Upper lobe of right lung (tissue), 1 donor: ENCODE measurements at places on chromosomes 16 and 17.

DNA sequence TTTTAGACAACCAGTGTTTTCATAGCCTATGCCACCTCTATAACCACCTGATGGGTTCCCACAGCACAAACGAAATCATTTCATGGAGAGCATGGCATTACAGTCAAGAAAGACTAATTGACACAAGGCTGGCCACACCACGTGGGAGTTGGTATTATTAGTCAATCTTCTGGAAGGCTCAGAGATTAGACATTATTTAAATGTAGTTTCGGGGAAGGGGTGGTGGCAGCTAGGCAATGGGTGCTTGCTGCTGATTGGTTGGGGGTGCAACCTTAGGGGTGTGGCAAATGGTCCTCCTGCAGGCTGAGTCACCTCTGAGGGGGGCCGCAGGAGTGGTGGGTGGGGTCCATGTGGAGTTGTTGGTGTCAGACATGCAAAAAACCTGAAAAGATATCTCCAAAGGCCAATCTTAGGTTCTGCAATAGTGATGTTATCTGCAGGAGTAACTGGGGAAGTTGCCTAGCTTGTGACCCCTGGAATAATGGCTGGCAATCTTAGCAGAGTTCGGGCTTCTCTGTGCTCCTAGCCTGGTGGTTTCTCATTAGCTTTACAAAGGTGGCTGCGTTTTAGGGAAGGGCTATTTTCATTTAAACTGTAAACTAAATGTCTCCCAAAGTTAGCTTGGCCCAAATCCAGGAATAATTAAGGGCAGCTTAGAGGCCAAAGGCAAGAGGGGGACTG lies 4.6 kb downstream of the TEN1 start:
- peak; percentile 72 for DNase-seq

DNA sequence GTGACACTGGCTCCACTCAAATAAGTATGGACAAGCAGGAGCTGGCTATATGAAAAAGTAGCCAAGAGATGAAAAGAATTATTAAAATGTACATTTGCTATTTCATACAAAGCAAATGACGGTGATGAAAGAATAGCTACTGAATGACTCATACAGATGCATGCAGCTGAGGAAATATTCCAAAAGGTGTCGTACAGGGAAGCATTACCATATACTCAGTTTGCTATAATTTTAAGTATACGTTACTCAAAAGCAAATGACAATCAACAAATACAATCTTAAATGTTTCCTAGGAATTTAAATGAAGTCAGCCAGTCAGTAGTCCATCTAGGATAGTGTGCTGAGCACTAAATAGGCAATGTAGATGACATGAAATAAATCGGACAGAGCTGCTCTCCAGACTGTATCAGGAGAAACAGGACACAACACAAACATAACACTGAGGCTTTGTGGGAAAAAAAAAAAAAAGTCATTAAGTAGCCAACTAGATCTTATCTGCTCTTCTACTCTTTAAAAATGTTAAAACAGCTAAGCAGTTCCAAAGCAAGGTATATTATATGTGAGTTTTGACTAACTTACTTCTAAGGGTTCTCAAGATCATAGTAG lies 65.0 kb downstream of the NCOR1 start:
- no peak for DNase-seq

GRCh38 chr17:42562388-42563142 lies 617 bp downstream of the COASY start:
- DNase-seq: peak; percentile 65

DNA sequence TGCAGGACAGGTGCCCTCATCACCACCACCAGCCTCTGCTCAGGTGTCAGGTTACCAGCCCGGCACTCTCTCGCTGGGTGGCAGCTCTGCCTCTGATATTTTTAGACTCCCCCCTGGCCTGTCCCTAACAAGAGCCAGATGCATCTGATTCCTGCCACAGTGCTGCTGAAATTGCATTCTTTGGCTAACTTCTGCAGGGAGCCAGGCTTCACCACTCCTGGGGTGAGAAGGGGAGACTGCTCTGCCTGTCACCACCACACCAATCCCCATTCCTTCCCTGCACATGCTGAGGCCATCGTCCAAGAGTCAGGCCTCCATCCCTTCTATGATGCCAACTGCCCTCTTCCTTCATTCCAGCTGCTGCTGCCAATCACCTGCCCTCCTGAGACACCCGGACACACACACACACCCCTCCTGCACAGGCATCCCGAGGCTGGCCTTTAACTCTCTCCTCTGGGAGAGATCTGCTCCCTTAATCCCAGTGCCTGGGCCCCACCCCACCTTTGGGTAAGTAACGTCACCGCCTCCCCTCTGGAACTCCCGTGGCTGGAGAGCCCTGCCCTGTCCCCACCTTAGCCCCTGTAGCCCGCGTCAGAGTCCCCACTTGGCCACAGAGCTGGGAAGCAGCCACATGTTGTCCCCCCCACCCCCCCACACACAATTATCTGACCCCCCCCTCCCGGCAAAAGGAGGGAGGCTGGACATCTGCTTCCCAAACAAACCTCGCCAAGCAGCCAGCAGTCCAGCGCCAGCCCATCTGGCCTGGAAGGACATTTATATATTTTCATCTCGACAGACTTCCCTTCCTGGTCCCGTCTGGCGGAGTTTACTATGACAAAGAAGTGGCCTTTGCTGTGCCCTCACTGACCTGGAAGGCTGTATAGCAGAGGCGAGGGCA lies 2.8 kb downstream of the EMP2 start:
- DNase-seq: peak; percentile 69

- DNase-seq: no peak
Measured at GRCh38 chr17:21463779-21464407, 87.7 kb downstream of the KCNJ12 start.

DNA sequence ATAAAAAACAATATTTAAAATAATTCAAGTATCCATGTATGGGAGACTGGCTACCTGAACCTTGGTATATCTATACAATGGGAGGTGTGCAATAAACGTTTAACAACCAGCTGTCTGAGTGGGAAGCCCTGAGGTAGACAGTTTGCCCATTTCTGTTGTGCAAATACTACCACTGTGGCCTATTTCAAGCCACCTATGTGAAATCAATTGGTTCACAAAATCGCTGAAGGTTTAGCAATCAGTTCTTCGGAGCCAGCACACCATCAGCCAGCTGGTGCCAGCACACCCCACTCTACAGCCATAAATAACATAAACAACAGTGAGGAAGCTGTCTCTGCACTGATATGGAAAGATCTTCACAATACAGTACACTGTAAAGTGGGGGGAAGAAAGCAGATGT lies 46.7 kb upstream of the KDM8 start:
- no peak for DNase-seq

GRCh38 chr16:27492588-27492979 lies 57.1 kb downstream of the GTF3C1 start:
- DNase-seq: no peak

- no peak for DNase-seq
Measured at GRCh38 chr16:2897110-2897509, 14.1 kb downstream of the FLYWCH2 start.

GRCh38 chr16:12557786-12558185 lies 245.9 kb downstream of the CPPED1 start:
- no peak for DNase-seq

DNA sequence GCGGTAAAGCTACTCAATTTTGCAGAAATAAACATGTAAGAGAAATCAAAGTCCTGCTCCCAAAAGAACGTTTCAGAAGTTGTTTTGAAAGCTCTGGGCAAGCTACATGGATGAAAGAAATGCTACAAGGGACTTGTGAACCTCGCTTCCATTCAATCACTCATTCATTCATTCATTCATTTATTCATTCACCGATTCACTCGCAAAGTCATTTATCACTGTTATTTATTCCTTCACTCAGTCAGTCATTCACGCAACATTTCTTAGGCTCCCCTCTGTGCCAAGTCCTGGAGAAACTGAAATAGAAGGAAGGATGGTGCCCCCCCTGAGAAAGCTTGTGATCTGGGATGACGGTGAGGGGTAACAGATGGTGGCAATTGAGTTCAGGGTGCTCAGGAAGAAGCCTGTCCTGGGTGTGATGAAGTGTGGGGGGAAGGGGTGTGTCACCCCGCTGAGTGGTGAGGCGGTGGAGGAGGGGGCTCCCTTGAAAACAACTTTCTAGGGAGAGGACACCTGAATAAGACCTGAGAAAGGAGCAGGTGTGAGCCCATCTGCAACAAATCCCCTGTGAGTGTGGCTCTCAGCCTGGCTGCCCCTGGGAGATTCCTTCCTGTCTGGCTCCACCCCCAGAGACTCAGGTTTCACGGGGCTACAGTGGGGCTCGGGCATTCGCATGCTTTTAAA lies 36.3 kb upstream of the PRSS54 start:
- DNase-seq: no peak

DNA sequence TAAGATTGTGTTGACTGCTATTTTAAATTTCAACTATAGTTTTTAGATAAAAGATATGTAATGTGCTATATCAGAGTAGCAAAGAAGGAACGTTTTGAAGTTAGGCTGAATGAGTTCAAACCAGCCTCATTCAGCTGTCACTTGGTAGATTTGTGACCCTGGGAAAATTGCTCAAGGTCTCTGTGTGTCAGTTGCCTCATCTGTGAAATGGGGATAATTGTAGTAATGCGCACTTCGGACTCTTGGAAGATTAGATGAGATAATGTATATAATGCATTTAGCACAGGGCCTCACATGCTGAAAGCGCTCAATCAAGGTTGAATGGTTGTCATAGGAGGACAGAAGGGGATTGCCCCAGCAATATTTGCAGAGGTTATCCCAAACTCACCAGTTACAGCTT lies 4.7 kb downstream of the BMERB1 start:
- DNase-seq: no peak

GRCh38 chr17:733743-734142 lies 1.3 kb downstream of the TLCD3A start:
- no peak for DNase-seq

GRCh38 chr16:52465711-52466267 lies 81.2 kb downstream of the TOX3 start:
- no peak for DNase-seq

- no peak for DNase-seq
Measured at GRCh38 chr17:39335704-39336223, 65.7 kb downstream of the FBXL20 start.

GRCh38 chr17:40065769-40066510 lies 3.2 kb downstream of the THRA start:
- DNase-seq: no peak

GRCh38 chr16:68481636-68482035 lies 33.3 kb upstream of the SMPD3 start:
- DNase-seq: no peak

GRCh38 chr17:78133971-78134898 lies 3.7 kb downstream of the TMC8 start:
- peak; percentile 80 for DNase-seq

GRCh38 chr17:17445925-17446665 lies 30.7 kb upstream of the MED9 start:
- DNase-seq: no peak

GRCh38 chr16:46882940-46883307 lies 1.2 kb upstream of the GPT2 start:
- DNase-seq: no peak
